ENCODE measurements at places on chromosomes 4 and X.

- DNase-seq: no peak
Measured at GRCh38 chr4:104425948-104426347, 68.7 kb downstream of the CXXC4 start.

GRCh38 chr4:188194421-188194820, 55.2 kb downstream of the TRIML1 start:
- DNase-seq: no peak

- no peak for DNase-seq
Measured at GRCh38 chr4:88060431-88060830, 53.0 kb downstream of the PKD2 start.

DNA sequence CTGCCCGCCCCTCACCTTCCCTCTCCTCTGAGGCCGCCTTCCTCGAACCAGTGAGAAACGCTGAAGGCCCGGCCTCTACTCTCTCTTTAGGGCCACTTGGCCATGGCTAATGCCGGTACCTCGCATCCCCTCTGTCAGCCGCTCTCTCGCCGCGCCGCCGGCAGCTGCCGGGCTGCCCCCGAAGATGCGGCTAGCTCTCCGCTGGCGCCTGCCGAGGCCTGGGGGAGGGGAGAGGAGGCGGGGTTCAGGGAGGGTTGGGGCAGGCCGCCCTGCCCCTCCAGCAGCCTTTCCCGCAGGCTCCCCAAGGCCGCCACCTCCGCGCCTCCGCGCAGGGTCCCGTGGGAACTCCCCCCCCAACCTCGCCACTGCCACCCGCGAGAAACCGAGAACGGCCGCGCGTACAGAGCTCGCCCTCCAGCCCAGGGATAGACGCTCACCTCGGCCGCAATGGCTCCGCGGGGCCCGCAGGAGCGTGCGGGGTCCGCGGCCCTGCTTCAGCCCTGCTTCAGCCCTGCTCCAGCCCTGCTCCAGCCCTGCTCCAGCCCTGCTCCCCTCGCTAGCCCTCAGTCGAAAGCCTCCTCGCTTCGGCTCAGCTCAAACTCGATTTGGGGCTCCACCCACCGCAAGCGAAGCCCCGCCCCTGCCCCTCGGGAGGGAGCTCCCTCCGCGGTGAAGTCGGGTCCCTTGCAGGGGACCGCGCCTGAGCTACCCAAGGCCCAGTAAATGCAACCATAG, at the start of gene HUWE1:
Gene HUWE1 (minus strand): TSS at position 569 of the 735 bp plus-strand sequence. CDS start 32,612 bp downstream, outside the sequence.
- peak; percentile 39 for DNase-seq

DNA sequence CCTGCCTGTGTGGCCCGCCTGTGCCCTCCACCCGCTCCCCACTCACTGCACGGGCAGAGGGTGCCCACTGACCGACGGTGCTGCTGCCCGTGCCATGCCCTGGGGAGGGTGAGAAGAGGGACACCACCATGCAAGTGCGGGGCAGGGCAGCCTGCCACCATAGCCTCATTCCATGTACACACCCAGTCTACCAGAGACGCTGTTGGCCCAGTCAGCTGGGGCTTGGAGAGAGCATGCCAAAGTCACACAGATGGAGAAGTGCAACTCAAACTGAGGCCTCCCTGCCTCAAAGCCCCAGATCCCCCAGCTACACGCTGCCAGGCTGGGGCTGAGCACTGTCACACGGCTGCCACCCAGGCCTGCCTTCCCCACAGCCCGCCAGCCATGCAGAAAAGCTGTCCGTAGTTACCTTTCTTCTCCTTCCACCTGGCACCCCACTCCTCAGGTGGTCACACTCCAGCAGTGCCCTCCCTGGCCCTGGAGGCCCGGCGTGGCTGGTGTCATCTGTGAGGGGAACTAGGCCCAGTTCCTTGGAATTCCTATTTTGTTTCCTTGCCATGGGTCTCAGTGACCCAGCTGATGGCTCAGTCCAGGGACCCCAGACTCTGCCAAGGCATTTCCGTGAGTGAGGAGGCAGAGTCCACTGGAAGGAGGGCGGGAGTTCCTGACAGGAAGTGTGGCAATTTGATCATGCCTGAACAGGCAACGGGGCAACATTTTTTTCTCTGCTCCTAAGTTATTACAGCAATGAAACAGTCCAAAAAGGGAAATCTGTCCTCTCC, at the start of gene SLC2A9:
Gene SLC2A9 (minus strand): TSS at position 627 of the 782 bp plus-strand sequence. CDS start 68 bp downstream, at position 559.
- DNase-seq: no peak

GRCh38 chr4:99208719-99209075, 10.3 kb downstream of the ADH6 start:
- no peak for DNase-seq

DNA sequence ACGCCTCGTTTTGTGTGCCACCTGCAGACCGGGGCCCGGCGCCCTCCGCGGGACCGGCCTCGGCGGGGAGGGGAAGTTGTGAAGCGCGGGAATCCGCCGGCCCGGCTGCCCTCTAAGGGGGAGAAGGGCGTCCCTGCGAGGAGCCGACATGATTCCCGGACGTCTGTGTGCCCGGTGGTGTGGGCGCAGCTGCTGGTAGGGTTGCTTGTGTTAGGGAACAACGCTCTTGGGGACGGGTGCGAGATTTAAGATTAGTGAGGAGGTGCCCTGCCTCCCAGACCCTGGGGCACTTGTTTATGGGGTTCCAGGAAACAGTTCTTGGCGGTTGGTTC, 627 bp downstream of the CDKN2AIP start:
- no peak for DNase-seq

GRCh38 chr4:61741327-61742096, 541.4 kb downstream of the ADGRL3 start:
- no peak for DNase-seq

- DNase-seq: peak; percentile 23
Measured at GRCh38 chr4:69058410-69059059, 37.7 kb upstream of the UGT2B7 start.

DNA sequence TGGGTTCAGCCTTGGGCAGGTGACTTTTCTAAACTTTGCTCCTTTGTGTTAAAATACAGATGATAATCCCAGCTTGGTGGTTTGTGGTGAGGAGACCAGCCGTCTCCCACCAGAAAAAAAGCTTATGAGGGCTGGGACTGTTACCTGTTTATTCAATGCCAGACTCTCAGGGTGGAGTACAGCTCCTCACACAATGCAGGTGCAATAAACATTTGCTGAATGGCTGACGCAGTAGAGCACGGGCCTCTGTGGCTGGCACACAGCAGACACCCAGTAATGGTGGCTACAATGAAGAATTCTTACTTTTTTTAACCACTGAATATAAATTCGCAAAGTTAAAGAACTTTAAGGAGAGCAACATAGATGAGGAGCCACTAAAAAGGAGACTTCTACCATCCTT, 30.2 kb downstream of the BEND4 start:
- DNase-seq: no peak

DNA sequence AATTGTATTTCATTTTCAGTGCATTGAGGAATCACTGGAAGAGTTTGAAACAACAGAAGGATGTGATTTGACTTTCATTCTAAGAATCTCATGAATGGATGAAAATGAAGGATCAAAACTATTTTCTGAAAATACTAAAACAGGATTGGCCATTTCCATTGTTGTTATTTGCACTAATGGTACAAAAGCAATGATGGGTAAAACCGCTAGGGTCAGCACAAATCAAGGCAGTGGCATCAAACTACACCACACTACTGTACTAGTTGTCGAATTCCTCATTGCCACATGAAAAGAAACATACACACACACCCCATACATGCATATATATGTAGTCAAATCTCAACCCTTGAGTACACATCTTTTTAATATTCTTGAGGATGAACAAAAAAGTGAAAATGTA, 24.7 kb upstream of the CENPVL3 start:
- no peak for DNase-seq

- DNase-seq: no peak
Measured at GRCh38 chrX:12814420-12814819, 23.2 kb downstream of the PRPS2 start.

- no peak for DNase-seq
Measured at GRCh38 chrX:112814496-112814895, 26.1 kb downstream of the AMOT start.

GRCh38 chr4:67651536-67651935, 49.4 kb downstream of the UBA6 start:
- no peak for DNase-seq

DNA sequence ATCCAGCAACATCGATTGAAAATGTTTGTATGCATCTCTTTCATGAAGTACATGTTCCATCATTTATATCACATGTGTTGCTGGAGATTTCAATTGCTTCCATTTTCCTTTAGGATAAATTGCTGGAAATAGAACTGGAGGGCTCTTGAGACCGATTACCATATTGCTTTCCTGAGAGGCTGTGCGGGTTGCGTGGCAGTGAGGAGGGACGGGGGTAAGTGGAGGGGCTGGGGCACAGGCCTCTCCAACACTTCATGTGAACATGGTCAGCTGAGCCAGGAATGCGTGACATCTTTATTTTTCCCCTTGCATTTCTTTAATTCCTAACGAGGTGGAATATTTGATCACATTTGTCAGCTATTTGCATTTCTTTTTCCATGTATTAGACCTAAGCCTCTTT, 144.6 kb downstream of the TBL1X start:
- no peak for DNase-seq

GRCh38 chr4:124423160-124423559, 289.4 kb downstream of the ANKRD50 start:
- DNase-seq: no peak

DNA sequence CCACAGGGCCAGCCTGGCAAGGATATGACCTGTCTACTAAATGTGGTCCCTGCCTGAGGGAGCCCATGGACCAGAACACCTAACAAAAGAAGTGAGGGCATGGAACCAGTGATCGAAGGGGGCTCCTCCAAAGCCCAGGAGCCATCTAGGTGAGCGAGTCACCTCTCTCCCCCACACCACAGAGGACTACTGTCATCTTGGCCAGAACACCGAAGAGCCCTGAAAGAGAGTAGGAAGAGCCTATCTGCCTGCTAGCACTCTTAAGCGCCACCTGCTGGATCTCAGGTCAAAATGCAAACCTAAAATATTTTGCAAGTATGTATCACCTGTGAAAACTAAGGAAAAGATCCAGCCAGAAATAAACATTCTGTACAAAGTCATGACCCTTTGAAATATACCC, 137.9 kb upstream of the ZXDB start:
- peak; percentile 15 for DNase-seq

DNA sequence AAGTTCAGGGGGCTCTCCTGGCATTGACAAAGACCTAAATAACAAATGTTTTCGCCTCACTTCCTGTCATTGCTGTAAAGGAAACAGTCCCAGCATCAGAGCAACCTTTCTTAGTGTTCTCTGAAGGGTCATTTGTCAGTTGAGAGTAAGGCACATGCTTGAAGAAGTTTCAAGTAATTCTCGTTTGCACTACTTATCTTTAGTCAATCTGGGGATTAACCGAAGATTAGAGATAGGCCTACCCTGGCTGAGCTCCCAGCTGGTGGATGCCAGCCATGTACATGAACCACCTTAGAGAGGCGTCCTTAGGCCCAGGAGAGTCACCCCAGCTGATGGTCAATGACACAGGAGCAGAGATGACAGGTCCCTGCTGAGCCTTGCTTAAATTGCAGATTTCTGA, 189.9 kb upstream of the PGRMC2 start:
- no peak for DNase-seq

DNA sequence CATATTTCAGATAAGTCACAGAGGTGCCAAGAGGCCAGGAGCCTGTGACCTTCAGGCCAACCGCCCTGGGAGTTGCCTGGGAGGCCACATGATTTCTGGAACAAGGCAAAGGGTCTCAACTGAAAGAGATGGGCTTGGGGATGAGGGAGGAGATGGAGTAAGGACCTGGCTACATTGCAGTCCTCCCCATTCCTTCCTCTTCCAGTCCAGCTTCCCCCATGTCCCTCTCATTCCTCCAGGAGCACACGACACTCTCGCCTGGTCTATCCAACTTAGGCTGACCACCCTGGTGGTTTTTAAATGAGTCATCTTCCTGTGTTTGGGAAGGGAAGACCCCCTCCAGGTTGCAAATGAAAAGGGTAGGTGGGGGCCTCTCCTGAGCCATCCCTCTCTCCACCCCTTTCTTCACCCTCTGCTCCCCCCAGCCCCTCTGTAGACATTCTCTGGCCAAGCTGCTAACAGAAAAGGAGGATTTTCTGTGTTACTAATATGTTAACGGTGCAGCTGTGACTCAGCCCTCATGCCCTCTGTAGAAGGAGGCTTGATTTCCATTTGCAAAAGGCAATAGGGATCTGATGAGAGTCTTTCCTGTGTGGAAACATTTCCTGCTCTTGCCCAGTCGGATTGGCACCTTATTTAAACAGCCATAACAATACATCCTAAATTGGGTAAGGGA, 79.2 kb downstream of the RTL5 start:
- no peak for DNase-seq

- no peak for DNase-seq
Measured at GRCh38 chrX:126820700-126821420, 1.3 kb downstream of the PRR32 start.

DNA sequence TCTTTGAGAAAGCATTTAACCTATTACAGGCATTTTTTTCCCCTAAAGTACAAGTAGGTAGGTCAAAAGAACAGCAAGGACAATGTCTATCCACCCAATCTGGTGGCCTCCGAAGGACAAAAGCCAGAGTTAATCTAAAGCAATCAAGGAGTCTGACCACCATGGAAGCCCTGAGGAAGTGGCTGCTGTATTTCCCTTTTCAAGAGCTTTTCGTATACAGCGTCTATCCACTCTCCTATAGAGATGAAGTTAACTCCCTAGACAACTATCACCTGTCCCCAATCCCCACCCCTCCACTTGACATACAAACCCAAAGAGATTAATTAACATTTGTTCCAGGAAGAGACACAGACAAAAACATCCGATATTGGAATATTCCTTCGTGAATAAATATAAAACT, 85.5 kb downstream of the SNCA start:
- no peak for DNase-seq

- no peak for DNase-seq
Measured at GRCh38 chr4:31328932-31329331, 608.8 kb downstream of the PCDH7 start.

DNA sequence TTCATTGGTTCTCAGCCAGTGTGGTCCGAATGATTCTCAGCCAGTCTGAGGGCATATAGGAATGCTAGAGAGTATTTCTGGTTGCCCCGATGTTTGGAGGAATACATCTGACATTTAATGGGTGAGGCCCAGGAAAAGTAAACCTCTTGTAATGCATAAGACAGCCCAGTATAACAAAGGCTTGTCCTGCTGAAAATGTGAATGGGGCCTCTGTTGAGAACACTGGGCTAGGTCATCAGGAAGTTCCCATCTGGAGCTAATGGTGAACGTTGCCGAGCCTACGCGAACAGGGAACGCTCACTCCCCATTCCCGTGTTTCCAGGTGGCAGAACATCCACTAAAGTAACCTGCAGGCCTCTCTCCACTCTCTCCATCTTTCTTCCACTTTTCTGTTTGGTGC, 132.0 kb upstream of the CLNK start:
- DNase-seq: no peak

DNA sequence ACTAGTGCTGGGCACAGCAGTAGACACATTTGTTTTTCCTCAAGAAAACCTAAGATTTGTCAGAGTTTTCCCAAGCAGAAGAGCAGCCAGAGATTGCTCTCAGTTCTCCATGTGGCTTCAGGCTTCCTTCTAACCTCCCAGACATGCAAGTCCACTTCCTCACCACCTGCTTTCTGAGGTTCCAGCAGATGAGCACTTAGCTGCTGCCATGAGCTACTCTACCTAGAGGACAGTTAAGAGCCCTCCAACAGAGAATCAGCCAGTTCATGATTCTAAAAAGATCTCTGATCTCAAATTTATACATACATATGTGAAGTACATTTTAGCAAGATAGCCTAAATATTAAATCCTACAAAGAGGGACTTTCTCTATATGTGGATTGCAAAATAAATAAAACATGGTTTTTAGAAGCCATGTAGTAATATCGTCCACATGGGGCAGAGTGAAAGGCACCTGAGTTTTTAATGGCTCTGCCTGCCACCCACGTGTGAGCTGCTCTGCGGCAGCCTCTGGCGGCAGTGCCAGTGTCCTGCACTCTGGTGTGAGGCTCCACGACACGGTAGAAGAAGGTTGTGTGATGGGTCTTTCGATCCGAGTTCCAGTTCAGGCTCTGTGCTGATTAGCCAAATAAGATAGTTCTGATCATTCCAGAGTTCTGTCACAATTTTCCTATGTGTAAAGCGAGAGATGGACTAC, 10.3 kb downstream of the CYP4V2 start:
- no peak for DNase-seq

Data from RCC 7860 (cell line).